ENCODE measurements at places on chromosomes 2 and 18.

- no peak for DNase-seq
Observed at GRCh38 chr2:45370369-45370768, 240.7 kb downstream of the SRBD1 start.

DNA sequence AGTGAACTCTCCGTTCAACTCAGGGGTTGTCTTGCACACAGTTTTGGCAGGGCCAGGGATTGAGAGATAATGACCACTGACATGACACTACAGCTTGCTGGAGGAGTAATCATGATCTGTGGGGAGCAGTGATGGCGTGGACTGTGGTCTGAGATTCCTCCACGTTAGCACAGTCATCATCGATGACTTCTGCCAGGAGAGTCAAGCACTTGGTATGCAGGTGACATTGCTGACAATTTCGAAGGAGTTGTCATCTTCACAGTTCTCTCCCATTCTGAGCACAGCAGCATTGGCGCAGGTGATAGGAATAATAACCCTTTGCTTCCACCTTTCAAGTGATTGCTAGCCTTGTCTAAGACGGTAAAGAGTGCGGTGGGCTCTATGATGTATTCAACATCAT, 79.8 kb downstream of the SGPP2 start:
- DNase-seq = no peak

DNA sequence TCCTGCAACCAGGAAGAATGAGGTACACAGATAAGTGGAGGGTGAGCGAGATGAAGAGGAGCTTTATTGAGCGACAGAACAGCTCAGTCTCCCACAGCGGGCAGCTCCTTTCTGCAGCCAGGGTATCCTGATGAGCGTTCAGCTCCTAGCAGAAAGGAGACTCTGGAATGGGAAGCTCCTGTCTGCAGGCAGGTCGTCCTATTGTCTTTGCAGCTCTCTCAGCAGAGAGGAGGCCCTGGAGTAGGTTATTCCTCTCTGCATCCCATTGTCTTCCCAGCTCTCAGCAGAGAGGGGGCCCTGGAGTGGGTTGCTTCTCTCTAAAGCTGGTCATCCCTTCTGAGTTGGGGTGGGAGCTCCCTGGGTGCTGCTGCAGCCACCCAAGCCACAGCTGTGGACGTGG, 41.2 kb downstream of the TAF1B start:
- no peak for DNase-seq

GRCh38 chr18:70154591-70155194, 50.8 kb downstream of the RTTN start:
- no peak for DNase-seq

GRCh38 chr2:168988755-168989154, 42.4 kb downstream of the ABCB11 start:
- no peak for DNase-seq

GRCh38 chr18:71784777-71785176, 759.4 kb downstream of the CBLN2 start:
- no peak for DNase-seq

DNA sequence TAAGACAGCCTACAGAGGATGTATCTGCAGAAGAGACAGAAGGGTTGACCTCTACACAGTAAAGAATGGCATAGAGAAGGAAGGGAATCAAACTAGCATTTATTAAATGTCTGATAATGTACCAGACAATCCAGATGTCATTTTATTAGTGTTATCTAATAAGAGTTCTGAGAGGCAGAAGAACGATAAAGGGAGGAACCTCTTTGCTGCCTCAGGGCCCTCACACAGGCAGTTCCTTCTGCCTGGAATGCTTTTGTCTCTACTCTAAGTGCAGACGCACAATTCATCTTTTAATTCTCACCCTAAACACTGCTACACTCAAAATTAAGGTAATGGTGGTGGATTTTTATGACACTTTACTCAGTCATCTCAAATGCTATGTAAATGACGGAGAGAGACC, 64.5 kb downstream of the LRPPRC start:
- DNase-seq = no peak

- no peak for DNase-seq
Observed at GRCh38 chr2:143177096-143177786, 48.0 kb downstream of the ARHGAP15 start.

DNA sequence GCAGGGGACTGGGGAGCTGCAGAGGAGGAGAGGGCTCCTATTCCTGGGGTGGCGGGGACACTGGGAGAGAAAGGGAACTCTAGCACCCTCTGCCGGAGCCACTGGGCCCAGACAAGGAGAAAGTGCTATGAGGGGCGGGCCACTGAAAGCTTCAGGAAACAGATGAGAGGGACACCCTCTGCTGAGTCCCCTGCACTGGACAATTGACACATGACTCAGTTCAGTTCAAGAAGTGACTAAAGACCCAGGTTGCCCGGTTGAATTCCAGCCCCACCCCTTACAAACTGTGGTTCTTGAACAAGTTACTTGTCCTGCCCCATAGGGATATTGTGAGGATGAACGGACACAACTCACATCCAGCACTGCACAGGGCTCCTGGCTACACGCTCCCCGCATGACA, 5.0 kb downstream of the RUFY4 start:
- DNase-seq = no peak

DNA sequence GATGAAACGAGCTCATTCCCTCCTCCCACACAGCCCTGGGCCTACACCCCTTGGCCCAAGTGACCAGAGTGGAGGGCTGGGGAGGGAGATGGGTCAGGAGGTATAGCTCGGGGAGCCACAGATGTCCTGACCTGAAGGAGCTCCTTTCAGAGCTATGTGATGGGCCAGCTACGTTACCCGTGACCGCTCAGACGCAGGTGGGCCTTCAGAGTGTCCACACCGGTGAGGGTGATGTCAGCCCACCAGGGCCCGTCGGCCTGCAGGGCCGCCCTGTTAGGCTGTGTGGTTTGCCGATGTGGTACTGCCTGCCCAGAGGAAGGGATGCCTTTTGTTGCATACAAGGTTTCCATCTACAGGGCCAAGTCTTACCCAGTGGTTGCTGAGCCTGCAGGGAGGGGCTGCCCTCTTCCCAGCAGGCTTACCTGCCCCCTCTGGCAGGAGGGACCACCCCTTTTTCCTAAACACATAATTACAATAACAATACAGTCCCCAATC, 41.8 kb upstream of the FOSL2 start:
- no peak for DNase-seq

GRCh38 chr2:117692001-117692763, 122.3 kb upstream of the DDX18 start:
- no peak for DNase-seq

DNA sequence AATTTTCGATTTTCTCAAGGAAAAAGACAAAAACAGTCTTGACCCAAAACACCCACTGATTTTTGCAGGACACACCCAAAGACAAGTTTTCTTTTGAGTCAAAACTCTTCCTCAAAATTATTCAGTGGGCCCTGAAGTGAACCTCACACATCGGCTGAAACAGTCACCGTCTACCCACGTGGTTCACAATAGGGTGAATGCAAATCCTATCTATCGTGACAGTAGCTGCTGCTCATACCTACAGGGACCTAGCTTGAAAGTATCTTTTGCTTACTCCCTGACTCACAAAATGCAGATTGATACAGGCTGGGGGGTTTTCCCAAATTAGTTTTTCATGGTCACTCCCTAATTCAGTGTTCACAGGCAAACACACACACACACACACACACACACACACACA, 10.7 kb upstream of the CD226 start:
- DNase-seq = no peak

DNA sequence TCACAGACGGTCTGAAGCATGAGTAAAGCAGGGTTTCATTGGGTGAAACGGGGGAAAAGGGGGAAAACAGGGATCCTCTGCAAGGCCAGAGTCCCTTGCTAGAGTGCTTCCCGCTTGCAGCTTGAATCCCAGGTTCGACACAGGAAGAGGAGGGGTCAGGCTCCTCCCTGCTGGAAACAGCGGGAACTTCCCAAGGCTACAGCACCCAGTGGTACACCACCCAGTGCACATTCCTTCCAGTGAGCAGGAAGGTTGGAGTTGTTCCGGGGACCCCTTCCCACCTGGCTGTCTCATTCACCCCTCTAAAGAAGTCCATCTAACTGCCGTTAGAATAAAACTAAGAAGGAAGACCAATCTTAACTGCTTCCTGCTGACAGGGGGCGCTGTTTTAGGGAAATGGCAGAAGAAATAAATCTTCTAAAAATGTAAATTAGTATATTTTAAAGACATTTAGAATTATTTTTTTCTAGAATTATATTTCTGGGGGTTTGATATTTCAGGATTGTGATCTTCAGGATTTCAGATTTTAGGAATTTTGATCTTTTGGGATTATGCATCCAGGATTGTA, 230.9 kb downstream of the RBM43 start:
- DNase-seq = no peak
